ENCODE measurements at places on chromosomes 2 and 18.
A peak's percentile ranks its signal among the peaks of the same experiment; 100 is the strongest.

- DNase-seq = no peak
Observed at GRCh38 chr2:180876506-180876905, 103.9 kb upstream of the UBE2E3 start.

DNA sequence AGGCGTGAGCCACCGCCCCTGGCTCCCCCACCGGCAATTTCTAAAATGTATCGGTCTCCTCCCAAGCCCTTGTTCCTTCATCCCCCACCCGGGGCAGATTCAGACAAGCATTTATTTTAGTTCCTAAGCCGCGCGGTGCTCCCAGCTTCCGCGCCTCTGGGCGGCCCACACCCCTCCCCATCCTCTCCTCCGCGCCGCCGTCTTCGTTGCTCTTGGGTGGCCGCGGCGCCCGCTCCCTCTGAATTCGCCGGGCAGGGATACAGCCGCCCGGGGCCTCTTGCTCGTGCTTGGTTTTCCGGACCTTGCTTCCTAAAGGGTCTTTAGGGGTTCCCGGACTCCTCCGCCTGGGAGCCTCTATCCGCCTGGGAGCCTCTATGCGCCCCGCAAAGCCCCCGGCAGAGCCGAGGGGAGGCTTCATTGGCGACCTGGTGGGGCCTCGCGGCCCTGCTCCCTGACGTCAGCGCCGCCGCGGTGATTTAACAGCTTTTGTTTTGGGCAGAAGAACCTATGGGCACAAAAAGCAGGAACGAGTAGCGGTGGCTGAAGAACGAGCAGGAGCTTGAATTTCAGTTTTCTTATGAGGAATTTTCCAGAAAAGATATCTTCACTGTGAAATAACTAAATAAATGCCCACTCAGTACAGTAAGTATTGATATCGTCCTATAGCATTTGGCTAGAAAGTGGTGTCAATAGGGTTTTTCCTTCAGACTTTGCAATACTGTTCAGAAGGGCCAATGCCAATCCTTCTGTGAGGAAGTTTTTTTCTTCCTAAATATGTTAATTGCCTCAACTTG is 37.3 kb downstream of the PRKRA start:
- peak; percentile 56 for DNase-seq

DNA sequence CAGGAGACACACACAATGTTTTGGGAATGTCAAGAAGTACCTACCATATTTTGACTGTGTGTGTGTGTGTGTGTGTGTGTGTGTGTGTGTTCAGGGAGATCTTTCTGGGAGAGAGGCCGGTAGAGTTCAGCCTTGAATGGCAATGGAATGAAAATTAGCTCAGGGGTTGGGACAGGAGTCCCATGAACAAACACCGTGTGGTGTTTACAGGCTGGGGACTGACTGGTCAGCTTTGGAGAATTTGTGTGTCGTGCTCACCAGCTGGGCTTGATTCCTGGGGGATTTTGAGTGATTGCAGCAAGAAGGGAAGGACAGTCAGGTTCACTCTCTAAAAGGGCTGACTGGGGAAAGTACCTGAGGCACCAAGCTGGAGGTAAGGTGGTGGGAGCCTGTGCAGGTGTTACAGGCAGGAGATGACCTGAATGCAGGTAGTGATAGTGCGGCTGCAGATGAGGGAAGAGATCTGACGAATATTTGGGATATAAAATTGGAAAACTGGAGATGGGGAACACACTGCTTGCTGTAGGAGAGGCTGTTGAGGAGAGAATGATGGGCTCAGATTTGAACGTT is 2.5 kb upstream of the ADNP2 start:
- no peak for DNase-seq

GRCh38 chr2:203637471-203638167 is 68.8 kb upstream of the CD28 start:
- no peak for DNase-seq

DNA sequence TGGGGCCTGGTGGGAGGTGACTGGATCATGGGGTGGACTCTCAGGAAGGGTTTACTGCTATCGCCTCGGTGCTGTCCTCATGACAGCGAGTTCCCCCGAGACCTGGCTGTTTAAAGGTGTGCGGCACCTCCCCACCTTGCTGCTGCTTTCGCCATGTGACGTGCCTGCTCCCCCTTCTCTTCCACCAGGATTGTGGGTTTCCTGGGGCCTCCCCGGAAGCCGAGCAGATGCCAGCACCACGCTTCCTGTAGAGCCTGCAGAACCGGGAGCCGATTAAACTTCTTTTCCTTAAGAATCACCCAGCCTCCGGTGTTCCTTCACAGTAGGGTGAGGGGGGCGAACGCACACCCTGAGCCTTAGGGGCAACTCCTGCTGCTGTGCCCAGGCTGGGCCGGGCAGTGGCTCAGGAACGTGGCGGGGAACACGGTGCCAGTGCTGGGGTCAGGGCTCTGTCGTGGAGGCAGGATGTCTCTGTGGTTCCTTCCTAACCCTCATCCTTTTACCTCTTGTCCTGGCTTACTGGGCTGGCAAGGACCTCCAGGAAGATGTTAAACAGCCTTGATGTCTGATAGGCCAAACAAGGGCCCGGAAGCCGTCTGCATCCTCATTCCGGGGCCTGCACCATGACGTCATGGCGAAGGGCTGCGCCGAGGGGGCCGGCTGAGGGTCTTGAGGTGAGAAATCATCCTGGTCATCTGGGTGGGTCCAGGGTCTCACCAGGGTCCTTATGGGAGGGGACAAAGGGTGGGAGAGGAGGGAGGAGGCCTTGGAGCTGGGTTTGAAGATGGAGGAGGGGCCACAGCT is 12.7 kb downstream of the NEU4 start:
- no peak for DNase-seq

- no peak for DNase-seq
Observed at GRCh38 chr18:13180614-13181375, 37.8 kb upstream of the LDLRAD4 start.
